Activated CD8-positive, alpha-beta memory T cell treated with anti-CD3 and anti-CD28 coated beads for 1 hour (primary cell): ENCODE measurements at places on chromosomes 3 and 15.

DNA sequence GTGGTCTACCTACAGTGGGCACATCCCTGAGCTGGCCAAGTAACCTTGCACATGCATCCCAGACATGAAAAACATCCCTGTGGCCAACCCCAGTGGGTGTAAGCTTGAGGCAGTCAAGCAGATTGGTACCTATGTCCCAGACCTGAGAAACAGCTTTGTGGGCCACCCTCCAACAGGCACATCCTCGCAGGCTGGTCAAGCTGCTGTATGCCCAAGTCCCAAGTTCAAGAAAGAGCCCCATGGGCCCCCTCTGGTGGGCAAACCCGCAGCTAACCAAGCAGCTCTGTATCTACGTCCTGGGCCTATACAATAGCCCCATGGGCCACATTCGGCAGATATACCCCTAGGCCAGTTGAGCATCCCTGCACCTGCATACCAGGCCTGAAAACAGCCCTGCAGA is 186.3 kb upstream of the GPR149 start:
- DNase-seq = no peak

DNA sequence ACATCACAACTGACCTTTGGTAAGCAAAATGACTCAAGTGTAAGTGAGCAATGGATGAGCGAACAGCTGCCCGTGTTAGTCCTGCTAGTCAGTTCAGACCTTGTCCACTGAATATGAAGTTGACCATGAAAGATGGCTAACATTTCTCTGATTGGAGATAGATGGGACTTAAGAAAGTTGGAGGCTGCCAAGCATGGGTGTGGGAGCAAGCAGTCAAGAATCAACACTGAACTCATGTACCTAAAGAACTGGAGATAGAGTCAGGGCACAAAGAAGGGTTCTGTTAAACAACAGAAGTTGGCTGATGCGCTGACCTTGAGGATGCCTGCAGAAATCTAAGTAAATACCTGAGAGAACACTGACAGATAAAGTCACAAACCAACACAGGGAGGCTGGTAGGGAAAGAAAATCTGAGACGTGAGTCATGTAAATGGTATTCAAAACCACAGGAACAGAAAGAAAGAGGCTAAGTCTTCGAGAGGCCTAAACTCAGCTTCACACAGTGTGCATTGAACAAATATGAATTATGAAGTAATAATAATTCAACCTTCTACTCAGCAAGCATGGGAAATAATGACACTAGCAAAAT is 30.7 kb upstream of the ANPEP start:
- no peak for DNase-seq

DNA sequence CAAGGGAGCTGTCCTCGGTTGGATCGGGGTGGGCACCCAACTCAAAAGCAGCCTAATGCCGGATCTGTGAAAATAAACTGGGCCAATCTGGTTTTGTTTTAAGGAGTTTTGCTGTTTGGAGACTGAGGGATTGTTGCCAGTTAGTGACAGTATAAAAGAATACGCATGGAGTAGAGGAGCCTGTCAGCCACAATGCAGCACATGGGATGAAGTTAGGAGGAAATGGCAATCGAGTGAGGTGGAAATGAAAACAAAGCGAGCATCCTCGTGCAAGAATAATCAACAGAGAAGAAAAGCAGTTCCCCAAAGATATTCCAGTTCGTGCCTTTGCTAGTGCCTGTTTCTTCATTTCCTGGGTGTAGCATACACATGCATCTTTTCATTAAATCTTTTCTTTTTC is 108.4 kb upstream of the RORA start:
- DNase-seq = no peak

GRCh38 chr3:47664519-47664918 is 85.9 kb upstream of the CSPG5 start:
- DNase-seq = no peak

GRCh38 chr3:194431554-194431953 is 32.5 kb upstream of the GP5 start:
- no peak for DNase-seq

DNA sequence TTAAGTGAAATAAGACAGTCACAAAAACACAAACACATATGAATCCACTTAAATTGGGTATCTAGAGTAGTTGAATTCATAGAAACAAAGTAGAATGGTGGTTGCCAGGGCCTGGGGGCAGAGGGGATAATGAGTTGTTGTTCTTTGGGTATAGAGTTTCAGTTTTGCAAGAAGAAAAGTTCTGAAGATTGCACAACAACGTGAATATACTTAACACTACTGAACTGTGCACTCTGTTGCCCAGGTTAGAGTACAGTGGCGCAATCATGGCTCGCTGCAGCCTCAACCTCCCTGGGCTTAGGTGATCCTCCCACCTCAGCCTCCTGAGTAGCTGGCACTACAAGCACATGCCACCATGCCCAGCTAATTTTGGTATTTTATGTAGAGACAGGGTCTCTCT is 14.9 kb downstream of the GRAMD2A start:
- DNase-seq = no peak

- no peak for DNase-seq
Measured at GRCh38 chr3:18134386-18135059, 290.6 kb downstream of the SATB1 start.

- DNase-seq = no peak
Measured at GRCh38 chr3:175146258-175146657, 287.1 kb downstream of the NAALADL2 start.

DNA sequence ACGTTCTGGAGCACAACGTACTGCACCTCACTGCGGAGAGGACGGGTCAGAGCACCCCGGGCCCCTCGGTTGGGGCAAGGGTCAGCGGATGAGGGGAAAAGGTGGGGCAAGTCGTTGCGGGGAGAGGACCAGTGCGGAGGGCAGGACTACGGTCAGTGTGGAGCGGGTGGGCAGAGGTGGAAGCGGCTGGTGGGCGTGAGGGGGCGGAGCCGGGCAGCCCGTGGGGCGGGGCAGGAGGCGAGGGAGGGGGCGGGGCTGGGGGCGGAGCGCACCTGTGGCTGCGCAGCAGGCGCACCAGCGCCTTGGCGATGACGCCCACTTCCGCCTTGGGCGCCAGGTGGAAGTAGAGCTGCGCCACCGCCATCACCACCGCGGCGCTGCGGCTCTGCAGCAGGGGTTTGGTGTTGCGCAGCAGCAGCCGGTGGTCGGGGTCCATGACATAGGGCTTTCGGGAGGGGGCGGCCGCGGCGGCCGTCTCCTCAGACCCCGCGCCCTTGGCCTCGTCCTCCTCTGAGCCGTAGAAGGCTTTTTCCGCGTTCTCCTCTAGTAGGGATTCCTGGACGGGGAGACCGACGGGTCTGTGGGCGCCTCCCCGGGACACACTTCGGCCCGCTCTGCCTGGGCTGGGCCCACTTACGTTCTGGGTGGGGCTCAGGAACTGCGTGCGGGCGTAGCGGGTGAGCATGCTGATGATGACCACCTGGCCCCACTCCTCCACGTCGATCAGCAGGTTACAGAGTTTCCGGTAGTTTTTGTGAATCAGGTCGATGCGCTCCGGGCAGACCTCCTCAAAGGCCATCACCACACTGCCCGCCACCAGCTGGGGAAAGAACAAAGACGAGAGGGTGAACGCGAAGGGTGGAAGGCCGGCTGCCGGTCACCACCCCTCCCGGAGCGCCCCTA is 29.2 kb downstream of the AP3B2 start:
- peak; percentile 74 for DNase-seq

DNA sequence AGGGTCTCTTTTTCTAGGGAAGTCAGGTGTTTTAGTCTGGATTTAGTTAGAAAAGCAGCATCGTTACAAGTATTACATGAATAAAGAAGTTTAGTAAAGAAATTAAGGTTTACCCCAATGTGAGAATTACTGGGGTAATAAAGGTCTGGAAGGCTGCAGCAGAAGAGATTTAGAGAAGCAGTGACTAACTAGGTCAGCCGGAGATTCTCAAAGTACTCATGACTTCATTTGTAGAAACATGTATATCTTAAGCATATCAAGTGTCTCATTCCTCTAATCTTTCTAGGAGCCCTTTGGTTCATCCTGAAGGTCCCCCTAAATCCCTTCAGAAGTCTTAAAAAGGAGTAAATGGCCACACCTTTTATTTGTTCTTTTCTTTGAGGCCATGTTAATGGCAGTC is 26.0 kb downstream of the DTWD1 start:
- no peak for DNase-seq

- no peak for DNase-seq
Measured at GRCh38 chr15:41798607-41799487, 24.6 kb downstream of the MAPKBP1 start.

DNA sequence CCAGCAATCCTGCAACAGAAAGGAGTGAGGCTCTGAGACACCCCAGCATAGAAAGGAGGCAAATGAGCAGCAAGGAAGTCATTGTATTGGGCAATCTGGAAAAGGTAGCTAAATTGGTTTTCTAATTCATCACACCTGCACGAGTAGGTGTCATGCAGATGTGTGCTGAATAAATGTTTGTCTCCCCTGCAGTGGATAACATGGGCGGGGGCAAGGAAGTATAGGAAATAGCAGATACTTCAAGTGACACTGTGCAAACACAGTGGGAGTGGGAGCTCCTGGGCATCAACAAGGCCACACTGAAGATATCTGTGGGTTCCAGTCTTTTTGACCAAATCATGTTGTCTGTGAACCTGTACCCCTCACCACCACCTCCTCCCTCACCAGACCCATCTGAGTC is 14.4 kb upstream of the HTR3E start:
- DNase-seq = no peak

- DNase-seq = no peak
Measured at GRCh38 chr3:144127014-144127413, 155.4 kb downstream of the DIPK2A start.

- no peak for DNase-seq
Measured at GRCh38 chr3:193884027-193884426, 251.9 kb upstream of the HES1 start.

- DNase-seq = no peak
Measured at GRCh38 chr15:90619939-90620338, 90.2 kb downstream of the CRTC3 start.

GRCh38 chr3:183488343-183488742 is 59.9 kb upstream of the MCF2L2 start:
- DNase-seq = no peak

GRCh38 chr3:3579658-3580057 is 219.6 kb upstream of the LRRN1 start:
- no peak for DNase-seq

- DNase-seq = no peak
Measured at GRCh38 chr3:195774917-195775316, 36.8 kb downstream of the MUC4 start.

GRCh38 chr3:17195192-17195611 is 310.4 kb downstream of the PLCL2 start:
- DNase-seq = no peak

GRCh38 chr15:49278751-49279150 is 108.7 kb downstream of the GALK2 start:
- DNase-seq = no peak
